ENCODE measurements at places on chromosomes 3 and 15. TPM values are rescaled to one million over a fixed set of nuclear protein-coding genes. Genes with fewer than 3 reads are reported as not detected.

The U2SURP gene
- 204 TPM for total RNA-seq

The C3orf70 gene
- total RNA-seq, result 29.9 TPM

The TNFSF10 gene
- 74.0 TPM for total RNA-seq

The IL17RE gene
- total RNA-seq, result 1.2 TPM

The DUSP7 gene
- total RNA-seq, result 8.2 TPM

The TMEM207 gene
- total RNA-seq, result not detected

The RPL14 gene
- 300 TPM for total RNA-seq

The WDR93 gene
- total RNA-seq, result not detected
